ENCODE measurements at places on chromosomes 11 and 22. TPM values are rescaled to one million over a fixed set of nuclear protein-coding genes. Genes with fewer than 3 reads are reported as not detected.

Gene YAP1
- total RNA-seq: 122 TPM

Gene PNPLA5
- total RNA-seq: not detected

Gene KRTAP5-5
- not detected for total RNA-seq

Gene LGALS12
- not detected for total RNA-seq

Gene LRRC4C
- total RNA-seq: 9.0 TPM

Gene SERGEF
- total RNA-seq: 17.6 TPM

Gene CCDC87
- 0.34 TPM for total RNA-seq

Gene MOV10L1
- total RNA-seq: 0.62 TPM

GRCh38 chr22:44707752-44708151 is 5.7 kb downstream of the PRR5 start:
- H3K36me3 ChIP-seq: no peaks in the 10 kb centered on the region
- DNase-seq: peak; percentile 30
- H3K4me1 ChIP-seq: peaks cover 11% of the 10 kb centered on the region
- H3K27me3 ChIP-seq: no peaks in the 10 kb centered on the region
- H3K27ac ChIP-seq: no peak overlapping the region
- no peak overlapping the region for H3K4me3 ChIP-seq

- no peak overlapping the region for H3K4me3 ChIP-seq
- no peak for DNase-seq
Measured at GRCh38 chr11:34604145-34604544, 16.7 kb upstream of the EHF start.

DNA sequence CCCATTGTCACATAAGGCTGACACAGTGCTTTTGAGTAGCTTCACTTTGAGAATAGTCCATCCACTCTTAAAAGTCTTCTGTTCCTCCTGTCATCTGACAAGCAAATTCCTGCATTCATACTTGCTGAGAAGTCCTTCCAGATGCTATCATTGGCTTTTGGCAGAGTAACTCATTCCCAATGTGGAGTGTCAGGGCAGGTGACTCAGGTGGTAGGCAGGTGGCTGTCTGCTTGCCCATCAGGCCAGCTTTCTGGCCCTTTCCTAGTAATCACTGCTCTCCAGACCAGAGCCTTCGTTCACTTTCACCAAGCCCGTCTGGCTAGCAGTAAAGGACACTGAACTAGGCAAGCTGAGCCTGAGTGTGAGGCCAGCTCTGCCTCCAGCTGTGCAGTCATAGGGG is 162.5 kb upstream of the CCDC90B start:
- DNase-seq: no peak
- H3K36me3 ChIP-seq: no peaks in the 10 kb centered on the region
- H3K4me3 ChIP-seq: no peak overlapping the region

DNA sequence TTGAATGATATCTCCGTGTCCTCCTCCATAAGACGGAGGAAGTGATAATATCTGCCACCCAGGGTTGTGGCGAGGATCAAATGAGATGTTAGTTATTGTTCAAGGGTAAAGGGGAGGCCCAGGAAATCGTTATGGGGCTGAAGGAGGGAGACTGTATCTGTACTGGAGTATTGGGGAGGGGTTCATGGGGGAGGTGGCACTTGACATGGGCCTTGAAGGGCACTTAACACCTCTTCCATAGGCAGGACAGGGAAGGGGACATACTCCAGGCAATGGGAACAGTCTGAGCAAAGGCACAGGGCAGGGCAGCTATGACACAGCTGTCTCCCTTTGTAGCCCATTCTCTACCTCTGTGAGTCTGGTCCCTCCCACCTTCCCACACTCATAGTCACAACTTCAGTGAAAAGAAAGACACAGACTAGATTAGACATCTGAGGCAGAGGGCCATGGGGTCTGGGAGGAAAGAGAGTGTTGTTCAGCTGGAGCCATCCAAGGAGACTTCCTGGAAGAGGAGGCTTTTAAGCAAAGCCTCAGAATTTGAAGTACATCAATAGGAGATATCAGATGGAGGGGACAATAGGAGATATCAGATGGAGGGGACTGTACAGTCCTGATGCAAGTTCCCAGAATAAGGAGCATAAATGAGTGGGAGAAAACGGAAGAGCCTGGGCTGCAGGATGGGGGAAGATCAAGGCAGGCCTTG is 15.8 kb upstream of the DGKZ start:
- H3K4me3 ChIP-seq: no peak overlapping the region
- H3K4me1 ChIP-seq: peaks cover 7% of the 10 kb centered on the region
- no peak overlapping the region for H3K27ac ChIP-seq
- peaks cover 45% of the 10 kb centered on the region for H3K27me3 ChIP-seq

- H3K4me3 ChIP-seq: no peak overlapping the region
- H3K4me1 ChIP-seq: peaks cover 11% of the 10 kb centered on the region
- no peaks in the 10 kb centered on the region for H3K27me3 ChIP-seq
- DNase-seq: peak; percentile 13
Measured at GRCh38 chr22:24039046-24039445, 27.9 kb downstream of the CABIN1 start.

- no peak for DNase-seq
- no peaks in the 10 kb centered on the region for H3K27me3 ChIP-seq
- H3K4me3 ChIP-seq: no peak overlapping the region
- H3K27ac ChIP-seq: no peak overlapping the region
- H3K36me3 ChIP-seq: no peaks in the 10 kb centered on the region
Measured at GRCh38 chr11:40168414-40168813, 1291.0 kb downstream of the LRRC4C start.

DNA sequence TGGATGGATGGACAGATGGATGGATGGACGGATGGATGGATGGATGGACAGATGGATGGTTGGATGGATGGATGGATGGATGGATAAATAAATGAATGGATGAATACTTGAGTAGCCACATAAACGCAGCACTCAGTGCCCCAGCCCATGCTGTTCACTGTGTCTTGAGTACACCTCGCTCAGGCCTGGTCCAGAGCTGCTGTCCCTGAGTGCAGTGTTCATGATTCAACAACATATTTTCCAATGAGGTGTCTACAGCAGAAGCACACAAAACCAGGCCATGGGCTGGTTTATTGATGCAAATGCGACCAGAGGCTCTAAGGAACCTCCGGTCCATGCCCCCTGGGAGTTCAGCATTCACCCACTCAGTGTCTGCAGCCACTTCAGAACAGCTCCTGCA is 584.3 kb downstream of the BRD1 start:
- no peaks in the 10 kb centered on the region for H3K27me3 ChIP-seq
- H3K4me1 ChIP-seq: no peaks in the 10 kb centered on the region
- no peak for DNase-seq

- H3K27ac ChIP-seq: no peak overlapping the region
- DNase-seq: no peak
- no peaks in the 10 kb centered on the region for H3K36me3 ChIP-seq
- no peaks in the 10 kb centered on the region for H3K27me3 ChIP-seq
- no peak overlapping the region for H3K4me3 ChIP-seq
Measured at GRCh38 chr11:83736684-83737083, 450.5 kb upstream of the CCDC90B start.

DNA sequence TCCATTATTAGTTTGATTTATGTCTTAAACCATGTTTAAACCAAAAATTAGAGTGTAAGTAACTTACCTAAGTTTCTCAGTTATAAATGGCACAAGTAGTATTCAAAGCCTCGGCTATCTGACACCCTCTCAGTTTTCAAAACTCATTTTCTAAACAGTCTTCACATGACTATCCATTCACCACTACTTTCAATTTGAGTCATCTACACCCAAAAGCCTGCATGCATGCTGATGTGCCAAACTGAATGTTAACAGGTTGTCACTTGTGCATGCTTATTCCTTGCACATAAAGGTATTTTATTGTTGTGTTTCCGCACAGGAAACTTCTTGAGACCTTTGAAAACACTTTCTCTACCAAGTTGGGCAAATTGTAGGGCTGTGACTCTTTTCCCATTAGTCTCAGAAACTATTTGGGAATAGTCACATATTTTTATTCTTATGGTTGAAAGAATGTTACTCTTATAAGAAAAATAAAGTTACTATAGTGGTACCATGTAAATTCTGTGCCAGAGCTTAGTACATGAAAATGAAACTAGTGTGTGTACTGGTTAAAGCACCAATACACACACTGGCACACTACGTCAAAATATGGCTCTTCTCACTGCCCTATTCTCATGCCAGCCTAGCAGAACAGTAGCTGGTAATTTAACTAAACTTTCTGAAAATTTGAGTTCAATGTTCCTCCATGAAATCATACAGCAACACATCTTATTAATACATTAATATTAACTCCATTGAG is 2.2 kb upstream of the OR51E2 start:
- H3K36me3 ChIP-seq: no peaks in the 10 kb centered on the region
- DNase-seq: no peak
- no peaks in the 10 kb centered on the region for H3K27me3 ChIP-seq

DNA sequence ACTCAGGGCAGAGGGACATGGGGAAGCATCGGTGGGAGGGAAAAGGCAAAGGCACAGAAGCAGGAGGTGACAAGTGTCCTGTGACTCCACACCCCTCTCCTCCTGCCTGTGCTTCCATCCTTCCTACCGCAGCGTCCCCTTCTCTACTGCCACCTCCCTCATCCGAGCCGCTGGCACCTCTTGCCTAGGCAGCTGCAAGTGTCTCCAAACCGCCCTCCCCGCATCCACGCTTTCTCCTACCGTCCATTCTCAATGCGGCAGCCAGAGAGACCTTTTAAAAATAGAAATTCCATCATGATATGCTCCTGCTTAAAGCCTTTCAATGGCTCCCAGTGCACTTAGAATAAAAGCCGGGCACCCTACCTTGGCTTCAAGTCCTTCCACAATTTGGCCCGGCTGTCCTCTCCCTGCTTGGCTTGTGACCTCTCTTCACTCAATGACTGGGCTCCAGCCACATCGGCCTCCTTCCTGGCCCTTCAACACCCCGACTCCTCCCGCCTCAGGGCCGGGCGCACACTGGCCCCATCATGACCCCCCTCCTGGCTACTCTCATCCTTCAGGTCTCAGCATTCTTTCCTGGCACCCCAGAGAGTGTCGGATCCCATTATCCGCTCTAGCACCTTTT is 16.5 kb downstream of the LRRC10B start:
- no peak overlapping the region for H3K4me3 ChIP-seq
- no peaks in the 10 kb centered on the region for H3K36me3 ChIP-seq
- peaks cover 30% of the 10 kb centered on the region for H3K27me3 ChIP-seq
- no peaks in the 10 kb centered on the region for H3K4me1 ChIP-seq
- no peak for DNase-seq

DNA sequence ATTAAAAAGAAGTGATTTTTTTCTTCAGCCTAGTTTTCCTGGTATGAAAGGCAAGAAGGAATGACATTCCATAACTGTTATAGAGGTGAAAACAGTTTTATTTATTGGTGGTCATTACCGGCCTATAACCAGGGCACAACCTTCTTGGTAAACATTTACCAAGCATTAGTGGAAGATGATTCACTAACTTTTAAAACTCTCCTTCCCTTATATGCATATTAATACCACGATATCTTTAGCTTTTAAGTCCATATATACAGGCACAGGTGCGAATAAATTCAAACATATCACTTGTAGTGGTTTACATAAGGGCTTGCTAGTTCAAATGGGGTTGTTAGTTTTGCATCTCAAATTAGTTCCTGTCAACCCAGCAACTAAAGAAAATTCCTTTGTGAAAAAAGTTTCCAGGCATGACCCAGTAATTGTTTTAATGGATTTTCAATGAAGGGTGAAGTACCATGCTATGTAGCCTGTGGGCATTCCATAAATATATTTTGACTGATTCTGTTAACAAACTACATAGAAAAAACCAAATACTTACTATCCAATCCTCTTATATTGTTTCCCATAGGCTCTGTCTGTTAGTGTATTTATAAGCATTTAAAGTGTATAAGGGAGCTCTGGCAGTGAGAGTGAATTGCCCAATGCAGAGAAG is 30.6 kb upstream of the ROBO3 start:
- H3K4me3 ChIP-seq: no peak overlapping the region
- peaks cover 32% of the 10 kb centered on the region for H3K27me3 ChIP-seq
- no peaks in the 10 kb centered on the region for H3K36me3 ChIP-seq
- DNase-seq: no peak
- peaks cover 9% of the 10 kb centered on the region for H3K4me1 ChIP-seq

DNA sequence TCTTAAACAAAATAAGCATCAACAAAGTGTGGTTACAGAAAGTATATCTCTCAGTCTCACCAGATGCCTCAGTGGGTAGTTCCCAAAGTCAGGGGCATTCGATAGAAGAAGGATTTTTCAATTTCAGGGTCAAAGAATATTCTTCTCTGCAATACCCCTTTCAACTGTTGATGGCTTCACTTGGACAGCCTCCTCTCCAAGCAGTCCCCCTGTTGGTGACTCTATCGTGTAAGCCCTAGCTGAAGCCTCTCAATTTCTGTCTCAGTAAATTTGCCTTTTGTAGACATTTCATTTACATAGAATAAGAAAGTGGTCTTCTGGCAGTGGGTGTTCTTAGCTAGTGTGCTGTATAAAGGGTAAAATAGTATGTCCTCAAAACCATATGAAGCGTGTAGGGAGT is 11.3 kb upstream of the CCDC83 start:
- H3K36me3 ChIP-seq: no peaks in the 10 kb centered on the region
- DNase-seq: no peak
- H3K4me3 ChIP-seq: no peak overlapping the region
- no peaks in the 10 kb centered on the region for H3K27me3 ChIP-seq
- peaks cover 10% of the 10 kb centered on the region for H3K4me1 ChIP-seq

GRCh38 chr22:43315687-43316217 is 27.4 kb downstream of the SCUBE1 start:
- DNase-seq: no peak
- no peak overlapping the region for H3K4me3 ChIP-seq
- H3K4me1 ChIP-seq: peaks cover 4% of the 10 kb centered on the region
- no peaks in the 10 kb centered on the region for H3K36me3 ChIP-seq

DNA sequence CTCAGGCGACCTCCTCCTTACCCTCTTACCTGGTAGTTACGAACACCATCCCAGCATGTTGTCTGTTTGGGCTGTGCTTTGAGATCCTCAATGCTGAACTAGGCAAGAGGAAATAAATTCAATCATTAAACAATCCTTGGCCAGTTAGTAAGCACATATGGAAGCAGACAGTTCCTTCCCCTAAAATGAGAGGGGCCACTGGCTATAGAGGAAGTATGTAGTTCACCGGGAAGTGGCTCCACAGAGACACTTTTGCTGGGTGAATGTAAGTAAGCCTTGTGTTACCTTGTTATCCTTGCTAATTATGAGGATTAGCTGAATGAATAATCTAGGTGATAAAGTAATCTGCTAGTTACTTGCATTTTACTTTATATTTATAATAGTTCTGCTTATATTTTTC is 2.9 kb downstream of the THYN1 start:
- H3K27me3 ChIP-seq: no peaks in the 10 kb centered on the region
- no peak overlapping the region for H3K4me3 ChIP-seq
- no peak for DNase-seq
- no peak overlapping the region for H3K27ac ChIP-seq

GRCh38 chr22:36874736-36875135 is 13.9 kb downstream of the NCF4 start:
- peaks cover 7% of the 10 kb centered on the region for H3K27me3 ChIP-seq
- H3K36me3 ChIP-seq: no peaks in the 10 kb centered on the region
- no peak for DNase-seq
- no peak overlapping the region for H3K27ac ChIP-seq
- no peak overlapping the region for H3K4me3 ChIP-seq

GRCh38 chr22:25366876-25367466 is 147.5 kb downstream of the CRYBB2 start:
- DNase-seq: no peak
- H3K4me1 ChIP-seq: peaks cover 8% of the 10 kb centered on the region
- no peak overlapping the region for H3K4me3 ChIP-seq

Data from astrocyte (in vitro differentiated cells and primary cell).